ENCODE measurements at places on chromosomes 13 and 19.

DNA sequence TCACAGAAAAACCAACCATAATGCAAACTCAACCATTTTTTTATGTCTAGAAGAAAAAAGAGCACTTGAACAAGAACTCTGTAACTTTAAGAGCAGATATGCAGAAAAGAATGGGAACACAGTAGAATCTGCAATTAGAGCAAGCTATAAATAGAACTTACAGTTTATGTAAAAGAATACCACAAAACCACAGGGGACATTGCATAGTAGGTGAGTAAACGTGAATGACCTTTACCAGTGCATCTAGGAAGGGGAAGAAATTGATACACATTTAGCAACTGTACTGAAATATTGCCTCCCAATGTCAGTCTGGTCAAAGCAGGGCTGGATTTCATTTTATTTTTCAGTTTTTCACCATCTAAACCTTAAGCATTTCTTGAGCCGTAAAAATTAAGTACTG lies 242.2 kb upstream of the EDNRB start:
- no peak for DNase-seq

- DNase-seq: no peak
These were observed 50.0 kb downstream of the PIN1 start for GRCh38 chr19:9885077-9885552.

DNA sequence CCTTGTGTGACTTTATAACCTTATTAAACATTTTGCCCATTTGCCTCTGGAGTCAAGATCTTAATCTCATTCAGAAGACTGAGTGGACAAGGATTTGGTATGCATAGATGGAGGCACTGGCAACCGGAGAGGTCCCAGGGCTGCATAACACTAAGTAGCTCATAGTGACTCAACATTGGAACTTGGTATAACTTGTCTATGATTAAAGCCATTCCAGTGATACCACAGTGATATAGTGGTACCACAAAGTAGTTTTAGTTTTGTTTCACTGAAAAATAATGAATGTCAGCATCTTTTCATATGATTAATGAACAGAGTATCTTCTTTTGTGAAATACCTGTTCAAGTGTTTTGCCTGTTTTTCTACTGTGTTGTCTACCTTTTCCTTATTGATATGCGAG lies 26.4 kb downstream of the CDK8 start:
- DNase-seq: no peak

GRCh38 chr13:113514847-113515246 lies 24.3 kb upstream of the DCUN1D2 start:
- DNase-seq: no peak

DNA sequence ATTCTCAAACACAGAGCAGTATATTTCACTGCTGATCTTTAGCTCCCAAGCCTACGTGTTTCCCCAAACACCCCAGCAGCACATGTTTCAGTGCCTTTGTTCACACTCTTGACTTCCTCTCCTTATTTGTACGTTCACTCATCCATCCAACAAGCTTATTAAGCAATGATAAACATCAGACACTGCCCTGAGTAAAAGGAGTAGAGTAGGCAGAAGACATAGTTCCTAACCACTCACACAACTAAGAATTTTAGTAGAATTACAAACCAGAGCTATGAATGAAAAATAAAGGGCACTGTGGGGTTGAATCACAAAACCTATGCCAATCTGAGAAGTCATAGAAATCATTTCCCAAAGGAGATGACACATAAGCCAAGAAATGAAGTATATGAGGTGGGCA lies 213.5 kb downstream of the DIAPH3 start:
- DNase-seq: no peak

GRCh38 chr19:33343301-33343700 lies 30.2 kb upstream of the CEBPG start:
- DNase-seq: no peak

- DNase-seq: no peak
These were observed 141 bp downstream of the TRPC4 start for GRCh38 chr13:37869506-37869755.

- no peak for DNase-seq
These were observed 2.3 kb upstream of the LGALS7B start for GRCh38 chr19:38786572-38787265.

- DNase-seq: peak; percentile 64
These were observed 55.8 kb downstream of the VAV1 start for GRCh38 chr19:6828306-6828697.

- DNase-seq: no peak
These were observed 11.6 kb upstream of the GPR18 start for GRCh38 chr13:99269627-99270241.

DNA sequence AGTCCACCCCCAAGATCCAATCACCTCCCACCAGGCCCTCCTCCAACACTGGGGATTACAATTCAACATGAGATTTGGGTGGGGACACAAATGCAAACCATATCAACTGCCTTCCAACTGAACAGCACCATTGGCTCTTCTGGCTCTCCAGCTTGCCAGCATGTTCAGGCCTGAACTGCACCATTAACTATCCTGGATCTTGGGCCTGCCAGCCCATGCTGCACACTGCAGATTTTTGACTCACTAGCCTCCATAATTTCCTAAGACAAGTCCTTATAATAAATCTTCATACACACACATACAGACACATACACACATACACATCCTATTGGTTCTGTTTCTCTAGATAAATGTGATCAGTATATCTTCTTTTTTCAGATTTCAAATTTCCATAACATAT lies 737.1 kb upstream of the SPRY2 start:
- no peak for DNase-seq

DNA sequence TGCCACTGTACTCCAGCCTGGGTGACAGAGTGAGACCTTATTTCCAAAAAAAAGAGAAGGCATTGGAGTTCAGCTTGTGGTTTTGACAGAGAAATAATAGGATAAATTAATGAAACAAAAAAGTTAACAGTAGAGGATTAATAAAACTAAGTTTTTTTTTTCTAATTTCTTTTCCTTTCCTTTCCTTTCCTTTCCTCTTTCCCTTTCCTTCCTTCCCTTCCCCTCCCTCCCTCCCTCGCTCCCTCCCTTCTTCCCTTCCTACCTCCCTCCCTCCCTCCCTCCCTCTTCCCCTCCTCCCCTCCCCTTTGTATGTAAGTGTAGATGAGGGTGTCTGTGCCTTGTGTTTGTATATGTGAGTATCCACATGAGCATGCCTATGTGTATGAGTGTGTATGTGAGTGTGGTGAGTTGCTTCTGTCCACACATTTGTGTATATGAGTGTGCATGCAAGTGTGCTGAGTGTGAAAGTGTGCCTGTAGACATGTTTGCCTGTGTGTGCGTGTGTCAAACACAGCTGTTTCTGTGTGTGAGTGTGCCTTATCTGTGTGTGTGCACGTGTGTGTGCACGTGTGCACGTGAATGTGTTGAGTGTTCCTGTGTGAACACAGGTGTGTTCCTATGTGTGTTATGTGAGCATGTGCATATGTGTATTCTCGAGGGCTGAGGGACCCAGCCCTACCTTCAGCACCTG lies 12.5 kb upstream of the MZF1 start:
- DNase-seq: no peak

DNA sequence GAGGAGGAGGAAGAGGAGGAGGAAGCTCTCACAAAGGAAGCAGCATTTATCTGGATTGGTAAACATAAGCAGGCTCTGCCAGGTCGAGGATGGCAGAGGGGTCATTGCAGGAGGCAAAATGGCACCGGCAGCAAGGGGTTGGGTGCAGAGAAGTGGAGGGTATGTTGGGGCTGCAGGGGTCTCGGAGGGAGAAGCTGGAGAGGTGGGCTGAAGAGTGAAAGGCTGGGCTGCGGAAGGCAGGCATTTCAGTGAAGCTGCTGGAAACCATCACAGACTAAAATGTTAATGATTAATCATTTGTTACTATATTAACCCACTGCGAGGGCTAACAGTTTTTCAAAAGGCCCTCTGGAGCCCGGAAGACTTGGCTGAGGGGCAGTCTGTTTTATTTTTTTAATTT lies 24.6 kb downstream of the TPT1 start:
- DNase-seq: no peak

DNA sequence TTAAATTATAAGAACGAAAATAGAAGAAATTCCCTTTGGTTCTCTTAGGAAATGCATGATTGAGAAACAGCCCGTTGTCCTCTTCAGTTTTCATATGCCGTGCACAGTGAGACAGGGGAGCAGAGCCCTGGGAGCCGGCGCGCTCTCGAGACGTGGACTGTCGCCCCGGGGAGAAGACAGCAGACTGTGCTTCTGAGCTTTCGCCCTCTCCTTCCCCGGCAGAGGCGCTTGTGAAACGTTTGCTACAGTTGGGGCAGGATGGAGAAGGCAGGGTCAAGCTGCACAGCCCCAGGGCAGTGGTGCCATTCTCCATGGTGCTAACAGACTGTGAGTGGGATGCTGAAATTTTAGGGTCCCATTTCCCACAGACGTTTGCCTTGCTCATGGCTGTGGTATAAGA lies 192.2 kb upstream of the KL start:
- DNase-seq: no peak

GRCh38 chr19:590396-590745 lies 690 bp downstream of the HCN2 start:
- DNase-seq: no peak

- DNase-seq: no peak
These were observed 20.1 kb downstream of the PCCA start for GRCh38 chr13:100108913-100109507.

DNA sequence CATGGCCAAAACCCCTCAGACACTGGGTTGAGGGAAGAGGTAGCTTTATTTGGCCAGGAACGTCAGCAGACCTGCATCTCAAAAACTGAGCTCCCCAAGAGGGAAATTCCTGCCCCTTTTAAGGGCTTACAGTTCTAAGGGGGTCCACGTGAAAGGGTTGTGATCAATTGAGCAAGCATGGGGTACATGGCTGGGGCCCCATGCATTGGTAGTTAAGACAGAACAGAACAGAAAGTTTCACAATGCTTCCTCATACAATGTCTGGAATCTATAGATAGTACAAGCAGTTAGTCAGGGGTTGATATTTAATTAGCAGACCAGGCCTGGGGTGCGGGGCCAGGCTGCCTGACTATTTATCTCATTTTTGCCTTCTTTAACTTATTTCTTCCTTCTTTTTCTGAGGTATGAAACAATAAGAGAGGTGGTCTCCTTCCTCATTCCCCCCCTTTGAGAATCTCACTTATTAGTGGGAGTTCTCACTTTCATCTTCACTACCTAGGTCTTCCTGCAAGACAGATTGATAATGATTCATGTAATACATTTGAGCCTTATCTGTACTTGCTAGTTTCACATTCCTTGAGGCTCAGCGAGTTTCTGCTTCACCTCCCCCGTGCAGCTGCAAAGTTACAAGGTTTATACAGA lies 84.8 kb downstream of the SLC25A15 start:
- DNase-seq: no peak

GRCh38 chr13:81171065-81171647 lies 830.2 kb upstream of the SPRY2 start:
- no peak for DNase-seq

GRCh38 chr13:110450016-110450900 lies 111.3 kb downstream of the RAB20 start:
- DNase-seq: peak; percentile 67

DNA sequence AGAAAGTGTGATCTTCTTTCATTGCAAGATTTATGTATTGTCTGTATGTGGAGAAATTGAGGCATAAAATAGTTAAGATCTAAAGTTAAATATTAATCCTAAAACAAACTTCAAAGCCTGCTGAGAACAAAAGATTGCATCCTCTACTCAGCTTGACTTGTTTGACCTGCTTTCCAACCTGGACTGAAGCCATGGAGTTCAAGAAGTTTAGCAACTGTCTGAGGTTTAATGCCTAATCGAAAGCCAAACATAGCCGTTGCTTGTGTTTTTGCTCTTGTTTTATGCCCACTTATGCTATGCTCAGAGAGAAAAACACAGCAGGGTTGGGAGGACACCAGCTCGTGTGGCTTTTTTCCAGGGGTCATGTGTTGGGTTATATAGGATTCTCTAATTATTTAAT lies 135.6 kb downstream of the NUFIP1 start:
- no peak for DNase-seq

GRCh38 chr13:42492372-42492920 lies 81.5 kb upstream of the TNFSF11 start:
- no peak for DNase-seq

- DNase-seq: no peak
These were observed 47.5 kb downstream of the SOX21 start for GRCh38 chr13:94664889-94665288.

GRCh38 chr19:33440241-33440640 lies 66.7 kb downstream of the CEBPG start:
- DNase-seq: no peak

DNA sequence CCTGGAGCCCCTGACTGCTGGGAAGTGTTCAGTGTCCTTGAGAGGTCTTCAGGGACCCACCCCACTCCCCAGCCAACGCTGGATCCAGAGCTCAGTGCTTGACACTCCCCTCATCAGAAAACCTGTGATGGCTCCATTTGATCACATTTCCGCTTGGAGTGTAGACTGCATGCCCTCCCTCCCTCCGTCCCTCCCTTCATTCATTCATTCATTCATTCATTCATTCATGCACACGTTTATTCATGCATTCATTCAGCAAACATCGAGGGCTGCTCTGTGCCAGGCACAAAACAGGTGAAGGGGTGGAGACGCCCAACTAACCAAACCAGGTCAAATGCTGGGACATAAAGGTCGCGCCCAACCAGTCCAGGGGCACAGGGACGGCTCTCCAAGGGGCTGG lies 13.7 kb downstream of the PGLS start:
- DNase-seq: no peak

DNA sequence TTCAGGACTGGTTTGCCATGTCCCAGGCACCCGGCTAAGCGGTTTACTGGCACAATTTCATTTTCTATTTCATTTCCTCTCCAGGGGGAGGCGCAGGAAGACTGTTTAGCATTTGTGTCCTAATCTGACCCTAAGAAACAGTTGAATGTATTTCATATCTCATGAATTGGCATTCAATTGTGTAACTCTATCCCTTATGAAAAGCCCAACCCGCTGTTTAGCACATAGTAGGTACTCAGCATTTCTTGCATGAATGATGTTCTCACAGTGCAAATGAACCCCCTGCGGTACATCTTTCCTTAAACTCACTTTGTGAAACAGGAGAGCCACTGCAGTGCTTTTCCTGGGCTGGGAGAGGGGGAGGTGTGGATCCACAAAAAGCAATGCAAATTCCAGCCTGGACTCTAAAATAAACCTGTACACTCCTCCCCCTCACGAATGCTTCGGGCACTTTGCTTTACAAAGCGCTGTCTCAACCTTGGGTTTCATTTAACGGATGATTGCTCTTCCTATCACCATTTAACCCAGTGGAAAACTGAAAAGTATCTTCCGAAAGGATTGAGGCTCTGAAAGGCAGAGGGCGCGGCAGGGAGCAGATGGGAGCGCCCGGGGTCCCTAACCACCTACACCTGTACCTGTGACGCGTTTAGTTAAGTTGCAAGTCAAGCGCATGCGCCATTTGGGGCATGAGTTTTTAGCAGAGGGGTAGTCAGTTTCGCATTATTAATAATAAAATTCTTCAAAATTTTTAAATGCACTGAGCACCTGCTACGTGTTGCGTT lies 1.2 kb upstream of the EEF2 start:
- DNase-seq: no peak

DNA sequence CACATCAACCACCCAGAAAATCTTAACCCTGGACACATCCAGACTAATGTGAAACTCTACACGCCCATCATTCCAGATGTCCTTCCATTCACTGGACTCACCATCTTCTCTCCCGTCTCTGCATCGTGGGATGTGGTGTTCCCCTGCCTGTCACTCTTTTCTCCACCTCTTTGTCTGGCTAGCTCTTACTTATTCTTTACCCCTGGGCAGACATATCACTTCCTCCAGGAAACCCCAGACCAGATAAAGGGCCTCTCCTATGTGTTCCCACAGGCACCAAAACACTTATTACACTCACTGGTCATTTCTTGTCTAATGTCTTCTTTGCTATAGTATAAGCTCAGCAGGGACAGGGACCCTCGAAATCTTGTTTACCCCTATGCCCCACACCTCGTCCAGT lies 109.3 kb upstream of the IPO5 start:
- DNase-seq: no peak

- DNase-seq: no peak
These were observed 4.5 kb downstream of the DBP start for GRCh38 chr19:48632692-48633147.
